ENCODE measurements at places on chromosomes 7 and 10. TPM values are rescaled to one million over a fixed set of nuclear protein-coding genes. Genes with fewer than 3 reads are reported as not detected.

The DKK1 gene
- 38.6 TPM for polyA plus RNA-seq

The ATE1 gene
- 36.8 TPM for polyA plus RNA-seq

The AVL9 gene
- 27.6 TPM for polyA plus RNA-seq

DNA sequence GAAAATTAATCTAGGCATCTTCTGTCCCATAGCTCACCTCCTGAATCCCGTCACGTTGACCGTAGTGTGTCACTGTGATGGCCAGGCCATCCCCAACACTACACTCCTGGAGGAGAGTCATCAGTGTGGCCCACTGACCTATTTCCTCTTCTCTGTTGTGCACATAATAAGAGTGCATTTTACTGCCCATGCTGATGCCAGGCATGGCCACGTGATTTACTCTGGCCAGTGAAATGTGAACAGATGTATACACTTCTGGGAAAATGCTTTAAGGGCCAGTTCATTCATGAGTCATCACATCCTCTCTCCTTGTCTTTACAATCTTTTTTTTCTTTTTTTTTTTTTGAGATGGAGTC is 101.9 kb upstream of the PIP4K2A start:
- no peak for DNase-seq

DNA sequence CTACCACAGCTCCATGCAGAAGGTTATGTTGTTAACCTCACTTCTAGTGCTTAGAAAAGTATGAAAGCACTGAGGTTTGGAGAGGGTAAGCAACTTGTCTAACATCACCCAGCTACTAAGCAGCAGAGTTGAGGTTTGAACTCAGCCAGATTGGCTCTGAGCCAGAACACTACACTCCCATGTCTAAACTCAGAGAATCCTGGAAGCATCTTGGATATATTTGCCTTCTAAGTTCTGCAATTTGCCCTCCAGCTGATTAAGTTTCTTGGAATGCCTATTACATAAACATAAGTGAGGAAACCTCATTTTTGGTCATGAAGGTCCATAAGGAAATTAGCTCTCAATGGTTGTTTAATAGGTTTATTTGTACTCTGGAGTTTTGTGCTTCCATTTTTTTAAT is 78.1 kb upstream of the PHYHIPL start:
- no peak for DNase-seq

DNA sequence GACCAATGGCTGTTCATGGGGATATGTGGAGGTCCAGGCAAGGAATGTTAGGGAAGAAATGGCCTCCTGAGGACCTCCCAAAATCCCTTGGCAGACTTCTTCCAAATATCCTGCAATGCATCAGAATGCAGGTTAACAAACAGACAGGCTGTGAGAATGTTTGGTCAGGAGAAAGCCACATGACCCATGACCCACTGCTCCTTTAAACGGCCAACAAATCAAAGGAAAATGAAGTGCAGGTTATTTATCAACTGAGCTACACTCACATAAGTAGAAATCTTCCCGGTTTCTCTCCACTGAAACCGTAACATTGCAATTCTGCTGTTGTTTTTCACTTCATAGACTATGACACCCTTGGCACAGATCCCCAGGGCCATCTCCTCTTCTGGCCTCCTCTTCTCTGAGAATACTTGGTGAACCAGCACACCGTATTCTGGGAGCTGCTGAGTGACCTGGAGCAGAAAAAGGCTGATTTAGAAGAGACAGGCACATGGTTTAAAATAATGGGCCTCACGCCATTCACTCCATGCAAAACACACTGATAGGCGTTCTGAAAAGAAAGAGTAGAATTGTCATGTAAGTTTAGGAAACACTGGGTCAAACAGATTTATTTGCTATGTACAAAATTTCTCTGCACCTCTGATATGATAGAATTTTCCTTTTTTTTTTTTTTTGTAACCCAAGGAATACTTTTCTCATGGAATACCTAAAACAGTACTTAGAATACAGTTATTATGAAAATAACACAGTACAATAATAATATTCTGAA is 67.8 kb downstream of the FRMPD2 start:
- no peak for DNase-seq

- no peak for DNase-seq
Observed at GRCh38 chr7:10239695-10240345, 733.9 kb upstream of the PHF14 start.

GRCh38 chr10:11578802-11579255 is 32.6 kb downstream of the USP6NL start:
- DNase-seq = no peak

DNA sequence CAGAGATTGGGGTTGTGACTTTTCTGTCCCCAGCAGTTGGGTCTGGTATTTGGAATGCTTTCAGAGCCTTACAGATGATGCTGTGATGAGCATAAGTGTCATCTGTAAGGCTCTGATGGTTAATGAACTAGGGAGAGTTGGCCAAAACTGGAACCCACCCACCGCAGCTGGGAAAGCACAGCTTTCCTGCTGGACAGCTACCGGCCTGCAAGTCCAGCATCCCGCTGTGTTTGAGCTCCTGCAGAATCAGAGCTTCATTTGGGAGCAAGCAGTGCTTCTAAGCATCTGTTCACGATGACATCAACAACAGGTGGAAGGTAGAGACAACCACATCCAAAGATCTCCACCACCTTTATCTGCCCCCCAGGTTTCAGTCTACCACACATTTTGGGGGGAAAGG is 11.7 kb downstream of the UCN3 start:
- no peak for DNase-seq
